ENCODE measurements at places on chromosomes 4 and X.

DNA sequence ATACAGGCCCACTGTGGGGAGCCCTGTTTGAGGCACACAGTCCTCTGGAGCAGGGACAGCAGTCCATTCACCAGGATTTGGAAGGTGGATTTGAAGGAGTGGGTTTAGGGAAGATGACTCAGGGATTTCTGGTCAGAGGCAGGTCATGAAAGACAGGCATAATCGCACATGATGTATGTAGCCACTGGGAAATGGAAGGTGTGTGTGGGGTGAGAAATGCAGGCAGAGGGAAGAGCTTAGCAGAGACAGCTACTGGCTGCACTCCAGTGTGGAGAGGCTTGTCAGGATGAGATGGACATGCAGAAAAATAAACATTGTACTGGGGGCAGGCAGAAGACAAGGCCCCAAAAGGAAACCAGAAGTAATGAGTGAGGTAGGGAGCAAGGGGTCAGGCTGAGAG, 85.2 kb upstream of the STS start:
- no peak for DNase-seq

DNA sequence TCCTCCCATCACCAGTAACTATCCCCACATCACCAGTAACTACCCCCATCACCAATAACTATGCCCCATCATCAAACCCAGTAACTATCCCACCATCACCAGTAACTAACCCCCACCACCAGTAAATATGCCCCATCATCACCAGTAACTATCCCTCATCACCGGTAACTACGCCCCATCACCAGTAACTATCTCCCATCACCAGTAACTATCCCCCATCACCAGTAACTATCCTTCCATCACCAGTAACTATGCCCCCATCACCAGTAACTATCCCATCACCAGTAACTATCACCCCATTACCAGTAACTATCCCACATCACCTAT, 2.9 kb downstream of the ASMTL start:
- DNase-seq = no peak

DNA sequence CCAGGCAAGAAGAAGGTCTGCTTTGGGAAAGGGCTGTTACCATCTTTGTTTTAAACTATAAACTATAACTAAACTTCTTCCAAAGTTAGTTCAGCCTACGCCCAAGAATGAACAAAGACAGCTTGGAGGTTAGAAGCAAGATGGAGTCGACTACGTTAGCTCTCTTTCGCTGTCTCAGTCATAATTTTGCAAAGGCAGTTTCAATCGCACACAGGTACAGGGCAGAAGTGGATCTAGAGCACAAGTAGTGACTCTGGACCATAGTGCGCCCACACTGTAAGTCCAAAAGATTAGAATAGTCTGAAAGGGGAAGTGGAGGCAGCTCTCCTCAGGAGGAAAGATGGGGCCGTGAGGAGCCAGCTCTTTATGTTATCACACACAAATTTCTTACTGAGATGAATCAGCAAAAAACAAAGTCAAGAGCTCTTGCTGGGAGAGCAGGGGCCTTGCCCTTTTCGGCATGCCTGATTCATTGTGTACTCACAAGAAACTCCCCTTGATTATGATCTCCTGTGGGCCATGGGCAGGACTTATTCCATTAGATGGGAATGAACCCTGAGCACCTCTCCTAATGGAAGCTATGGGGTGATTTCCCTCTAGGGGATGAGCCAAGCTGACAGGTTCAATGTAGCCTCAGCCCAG, 58.6 kb downstream of the FUNDC1 start:
- DNase-seq = no peak

- DNase-seq = no peak
These were observed 3.2 kb downstream of the SOWAHB start for GRCh38 chr4:76894537-76895255.
